ENCODE measurements at places on chromosomes 4 and X.

GRCh38 chrX:130840345-130840744 is 62.7 kb downstream of the ENOX2 start:
- DNase-seq = no peak

- DNase-seq = no peak
Measured at GRCh38 chrX:44104699-44105098, 131.5 kb upstream of the NDP start.

DNA sequence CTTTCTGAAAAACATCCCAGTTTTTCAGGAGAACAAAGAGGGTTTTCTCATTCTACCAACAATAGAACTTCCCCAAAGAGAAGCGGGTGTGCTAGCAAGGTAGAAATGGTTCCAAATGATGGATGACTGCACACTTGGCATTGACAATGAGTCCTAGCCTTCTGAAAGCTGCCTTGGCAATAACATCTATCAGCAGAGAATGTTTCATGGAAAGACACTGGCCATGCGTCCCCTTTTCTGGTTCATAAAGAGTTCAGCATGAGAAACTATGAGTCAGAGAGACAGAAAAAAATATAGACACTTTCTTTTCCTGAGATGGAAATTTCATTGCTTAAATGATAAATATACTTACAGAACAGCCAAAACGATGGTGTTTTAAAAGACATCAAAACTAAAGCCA is 236.9 kb upstream of the PRKX start:
- peak; percentile 1 for DNase-seq

DNA sequence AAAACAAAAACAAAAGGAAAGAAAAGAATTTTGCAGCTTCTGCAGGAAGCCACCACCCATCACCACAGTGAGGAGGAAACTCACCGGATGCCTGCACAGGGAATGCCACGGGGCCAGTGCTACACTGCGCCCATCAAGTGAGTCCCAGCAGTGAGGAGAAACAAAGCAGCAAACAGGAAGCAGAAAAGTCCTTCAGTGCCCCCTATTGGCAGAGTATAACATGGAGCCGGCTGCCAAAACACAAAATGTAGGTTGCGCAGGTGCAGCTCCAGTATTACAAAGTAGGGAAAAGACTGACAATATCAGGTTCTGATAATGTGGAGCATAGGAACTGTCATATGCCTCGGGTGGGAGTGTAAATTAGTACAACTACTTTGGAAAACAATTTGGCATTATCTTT is 23.3 kb upstream of the SCML2 start:
- peak; percentile 27 for DNase-seq

GRCh38 chrX:130669233-130669632 is 233.8 kb downstream of the ENOX2 start:
- peak; percentile 28 for DNase-seq
